Neuronal stem cell (in vitro differentiated cells): ENCODE measurements at places on chromosomes 4 and X.

DNA sequence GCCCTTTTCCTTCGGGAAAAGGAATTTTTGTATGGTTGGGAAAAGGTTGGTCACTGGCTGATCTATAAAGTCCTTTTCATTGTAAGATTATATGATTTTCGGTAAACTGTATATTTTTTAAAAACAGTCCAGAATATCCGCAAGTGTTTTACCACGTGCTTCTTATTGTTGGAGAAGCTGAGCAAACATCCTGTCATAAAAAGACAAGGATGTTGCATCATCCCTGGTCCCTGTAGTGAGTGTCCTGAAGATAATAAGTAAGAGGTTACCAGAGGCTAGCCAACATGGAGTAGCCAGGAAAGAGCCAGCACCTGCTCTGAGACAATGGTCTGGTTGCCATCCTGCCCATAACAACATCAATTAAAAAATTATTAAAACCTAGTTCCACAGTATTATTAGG, 5.1 kb downstream of the CXCL9 start:
- no peak for DNase-seq

- DNase-seq: no peak
Measured at GRCh38 chr4:54400802-54401201, 171.7 kb downstream of the PDGFRA start.

DNA sequence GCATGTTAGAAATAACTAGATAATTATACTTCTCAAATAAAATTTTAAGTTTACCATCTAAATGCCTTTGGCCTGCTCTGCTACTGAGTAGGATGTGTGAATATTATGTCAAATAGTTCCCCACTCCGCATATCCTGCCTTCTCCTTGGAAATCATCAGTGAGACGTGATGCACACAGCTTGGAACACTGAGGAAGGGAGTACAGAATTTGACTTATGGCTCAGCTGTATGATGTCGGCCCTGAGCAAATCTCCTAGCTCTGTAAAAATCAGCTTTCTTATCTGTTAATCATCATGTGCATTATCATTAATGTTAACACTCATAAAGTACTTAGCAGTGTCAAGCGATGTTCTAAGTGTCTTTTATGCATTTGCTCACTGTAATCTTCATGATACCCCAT, 241.0 kb upstream of the ANKRD50 start:
- no peak for DNase-seq

DNA sequence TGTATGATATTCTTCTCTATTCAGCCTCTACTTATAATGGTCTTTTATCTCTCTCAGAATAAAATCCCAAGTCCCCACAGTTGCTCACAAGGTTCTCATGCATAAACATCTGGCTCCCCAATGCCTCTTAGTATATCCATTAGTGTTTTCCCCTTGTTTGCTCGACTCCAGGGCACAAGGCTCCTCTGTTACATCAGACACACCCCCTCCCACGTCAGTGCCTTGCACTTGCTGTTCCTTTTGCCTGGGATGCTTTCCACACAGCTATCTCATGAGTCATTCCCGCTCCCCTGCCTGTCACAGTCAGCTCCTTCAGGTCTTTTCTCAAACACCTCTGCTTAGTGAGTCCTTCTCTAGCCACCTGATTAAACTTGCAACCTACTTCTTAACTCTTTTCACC, 260.2 kb downstream of the IL1RAPL1 start:
- DNase-seq: no peak

DNA sequence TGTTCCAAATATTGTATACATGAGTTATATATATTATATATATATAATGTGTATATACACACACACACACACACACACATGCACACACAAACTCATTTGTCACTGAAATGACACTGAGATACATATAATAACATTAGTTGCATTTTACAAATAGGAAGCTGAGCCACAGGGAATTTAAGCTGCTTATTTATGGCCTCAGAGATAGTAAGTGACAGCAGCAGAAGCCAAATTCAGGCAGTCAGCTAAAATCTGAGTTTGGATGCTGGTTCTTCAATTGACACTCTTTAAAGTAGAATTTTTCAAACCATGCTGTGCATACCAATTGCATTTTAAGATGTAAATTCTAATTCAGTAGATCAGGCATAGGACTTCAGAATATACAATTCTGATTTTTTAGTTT, 163.3 kb upstream of the CTSO start:
- no peak for DNase-seq

DNA sequence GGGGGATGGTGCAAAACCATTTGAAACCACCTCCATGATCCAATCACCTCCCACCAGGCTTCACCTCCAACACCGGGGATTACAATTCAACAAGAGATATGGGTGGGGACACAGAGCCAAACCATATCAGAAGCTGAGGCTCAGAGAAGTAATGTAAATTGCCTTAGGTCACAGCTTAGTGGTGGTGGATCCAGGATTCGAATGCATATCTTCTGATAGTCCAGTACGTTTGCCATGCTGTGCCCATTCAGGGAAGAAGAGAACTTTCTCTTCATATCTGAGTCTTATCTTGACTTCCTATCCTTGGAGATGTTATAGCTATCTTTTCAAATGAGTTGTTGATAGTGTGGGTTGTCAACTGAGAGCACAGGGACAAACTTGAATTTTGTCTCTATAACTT, 325.5 kb downstream of the ZIC3 start:
- DNase-seq: no peak
